Uterus (tissue), 4 donors: ENCODE measurements at places on chromosomes 6 and 20.

GRCh38 chr20:52102559-52102958 is 89.0 kb downstream of the ZFP64 start:
- no peak for DNase-seq

DNA sequence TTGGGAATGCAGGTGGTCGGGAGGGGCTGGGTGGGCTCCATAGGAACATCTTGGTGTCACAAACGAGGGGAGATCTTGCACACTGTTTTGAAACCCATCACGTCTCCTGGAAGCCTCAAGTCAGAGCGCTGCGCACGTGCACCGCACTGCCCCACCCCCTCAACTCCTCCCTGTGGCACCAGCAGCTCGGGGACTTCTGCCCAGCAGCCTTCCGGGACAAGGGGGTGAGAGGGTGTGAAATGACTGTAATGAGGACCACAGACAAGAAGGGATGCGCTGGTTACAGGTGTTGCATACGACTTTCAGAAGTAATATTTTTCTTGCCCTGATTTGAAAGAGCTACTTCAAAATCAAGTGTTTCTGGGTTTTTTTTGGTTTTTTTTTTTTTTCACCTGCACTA is 60.3 kb downstream of the FOXC1 start:
- DNase-seq = no peak

DNA sequence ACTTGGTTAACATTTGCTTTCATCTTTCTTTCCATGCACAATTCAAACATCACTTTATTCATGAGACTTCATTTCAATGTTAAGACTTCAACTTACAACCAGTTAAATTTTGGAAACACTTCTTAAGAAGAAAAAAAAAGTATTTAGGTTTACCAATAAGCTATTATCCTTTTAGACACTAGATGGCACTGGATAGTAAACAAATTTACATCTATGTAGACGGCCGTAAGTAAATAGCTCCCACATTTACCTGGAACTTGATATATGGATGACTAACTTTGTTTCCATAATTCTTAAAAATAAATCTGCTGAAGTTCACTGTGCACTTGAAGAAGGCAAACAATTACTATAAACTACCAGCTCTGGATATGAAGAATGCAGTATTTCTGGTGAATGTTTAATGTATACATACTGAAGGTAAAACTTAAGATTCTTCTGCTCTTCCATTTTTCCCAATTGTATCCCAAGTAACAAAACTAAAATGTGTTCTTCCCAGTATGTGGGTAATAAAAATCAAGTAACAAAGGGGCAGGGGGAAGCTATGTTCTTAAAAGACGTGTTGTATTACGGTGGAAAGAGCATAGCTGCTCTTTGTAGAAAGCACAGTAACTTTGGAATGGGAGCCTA is 130.6 kb upstream of the C6orf118 start:
- no peak for DNase-seq

DNA sequence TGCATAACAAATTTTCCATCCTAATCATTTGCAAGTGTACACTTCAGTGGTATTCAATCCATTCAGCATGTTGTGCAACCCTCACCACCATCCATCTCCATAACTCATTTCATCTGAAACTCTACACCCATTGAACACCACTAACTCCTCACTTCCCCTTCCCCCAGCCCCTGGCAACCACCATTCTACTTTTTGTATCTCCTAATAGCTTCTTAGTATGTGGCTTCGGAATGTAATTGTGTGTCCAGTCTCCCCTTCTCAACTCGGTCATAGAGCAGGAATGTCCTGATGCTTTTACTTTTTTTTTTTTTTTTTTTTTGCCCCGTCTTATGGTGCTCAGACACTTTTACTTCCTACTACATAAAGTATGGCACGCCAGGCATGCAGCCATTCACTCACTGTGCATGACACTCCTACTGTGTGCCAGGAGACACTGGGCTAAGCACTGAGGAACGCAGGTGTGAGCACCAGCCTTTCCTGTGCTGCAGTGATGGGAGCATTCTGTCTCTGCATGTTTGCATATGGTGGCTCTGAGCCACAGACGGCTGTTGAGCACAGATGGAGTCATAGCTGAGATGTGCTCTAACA is 15.3 kb downstream of the HCK start:
- DNase-seq = no peak

DNA sequence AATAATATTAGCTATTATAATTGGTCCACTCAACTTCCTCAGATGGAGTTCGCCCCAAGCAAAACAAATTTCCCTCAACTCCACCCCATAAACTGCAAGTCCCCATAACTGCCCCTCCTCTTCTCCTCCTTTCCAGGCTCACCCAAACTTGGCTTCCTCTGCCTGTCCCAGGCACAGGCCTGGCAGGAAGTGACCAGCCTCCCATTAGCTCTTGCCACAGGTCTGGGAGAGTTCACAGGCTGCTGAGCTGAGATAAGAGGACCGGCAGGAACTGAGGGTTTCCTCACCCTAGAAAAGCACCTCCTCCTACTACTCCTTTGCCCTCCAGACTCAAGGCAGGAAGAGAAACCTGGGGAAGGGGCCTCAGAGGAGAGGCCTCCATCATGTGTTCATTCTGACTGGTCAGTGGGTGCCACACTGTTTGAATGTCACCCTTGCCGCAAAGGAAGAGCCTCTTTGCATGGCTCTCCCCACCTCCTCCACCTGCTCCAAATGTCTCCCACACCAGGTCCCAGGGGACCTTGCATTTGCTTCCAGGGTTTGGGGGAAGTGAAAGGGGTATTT is 24.5 kb upstream of the SMIM29 start:
- DNase-seq = peak; percentile 61

DNA sequence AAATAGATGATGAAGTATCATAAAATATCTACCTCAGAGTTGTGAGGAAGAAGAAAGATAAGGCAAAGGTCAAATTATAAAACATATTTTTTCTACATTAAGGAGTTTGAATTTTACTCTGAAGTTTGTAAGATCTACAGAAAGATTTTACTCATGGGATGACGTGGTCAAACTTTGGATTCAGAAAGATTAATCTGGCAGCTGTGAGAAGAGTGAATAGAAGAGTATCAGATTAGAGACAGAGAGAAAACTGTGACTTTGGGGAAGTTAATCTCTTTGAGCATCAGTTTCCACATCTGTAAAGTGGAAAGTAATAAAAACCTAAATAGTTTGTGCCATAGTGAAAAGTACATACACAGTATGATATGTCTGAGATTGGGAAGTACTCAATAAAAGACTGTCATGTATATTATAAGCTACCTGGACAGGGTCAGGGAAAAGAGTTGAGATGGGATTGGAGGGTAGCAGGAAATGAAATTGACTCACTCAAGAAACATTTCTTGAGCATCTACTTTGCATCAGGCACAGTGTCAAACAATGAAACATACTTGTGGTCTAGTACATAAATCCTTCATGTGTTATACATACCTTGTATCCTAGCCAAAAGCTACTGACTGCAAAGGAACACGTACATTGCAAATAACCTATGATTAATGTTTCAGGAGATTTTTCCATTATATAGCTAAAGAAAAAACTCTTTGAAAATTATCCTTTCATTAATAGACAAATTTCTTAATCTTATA is 222.1 kb downstream of the TMEM200A start:
- DNase-seq = no peak

DNA sequence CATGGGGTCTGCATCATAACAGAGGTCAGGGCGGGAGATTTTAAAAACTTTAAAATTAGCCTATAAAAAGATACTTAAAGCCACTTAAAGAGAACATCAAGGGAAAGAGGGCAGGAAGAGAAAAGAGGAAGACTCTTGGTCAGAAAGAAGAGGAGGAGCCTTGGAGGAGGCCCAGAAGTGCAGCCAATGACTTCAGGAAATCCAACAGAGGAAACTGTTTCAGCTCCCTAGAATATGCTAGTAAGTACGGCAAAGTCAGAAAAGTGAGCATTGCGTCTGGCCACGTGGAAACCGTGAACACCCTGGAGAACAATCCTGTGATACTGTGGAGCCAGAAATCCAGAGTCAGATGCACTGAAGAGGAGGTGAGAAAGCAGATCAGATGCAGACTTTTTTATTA is 22.5 kb upstream of the NHSL1 start:
- no peak for DNase-seq

- DNase-seq = no peak
Measured at GRCh38 chr20:47487175-47487917, 14.3 kb upstream of the NCOA3 start.

DNA sequence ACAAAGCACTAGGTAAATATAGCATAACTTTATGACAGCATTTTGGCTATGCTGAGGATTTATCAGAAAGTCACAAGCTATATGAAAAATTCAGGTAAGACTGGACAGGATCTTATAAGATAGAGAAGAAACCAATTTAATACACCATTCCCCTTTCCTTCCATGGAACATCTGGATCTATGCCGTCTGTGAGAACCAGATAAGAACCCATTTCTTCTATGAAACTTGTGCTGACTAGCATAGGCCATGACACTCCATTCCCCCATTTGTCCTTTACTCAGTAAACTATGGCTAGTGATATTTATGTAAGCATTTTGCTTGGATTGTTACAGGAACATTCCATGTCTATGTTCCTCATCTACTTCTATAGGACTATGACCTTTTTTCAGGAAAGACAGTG is 437.7 kb downstream of the ADGRB3 start:
- no peak for DNase-seq

GRCh38 chr6:37256692-37257319 is 766 bp upstream of the TBC1D22B start:
- no peak for DNase-seq

- DNase-seq = no peak
Measured at GRCh38 chr20:20440481-20440880, 72.6 kb downstream of the INSM1 start.

DNA sequence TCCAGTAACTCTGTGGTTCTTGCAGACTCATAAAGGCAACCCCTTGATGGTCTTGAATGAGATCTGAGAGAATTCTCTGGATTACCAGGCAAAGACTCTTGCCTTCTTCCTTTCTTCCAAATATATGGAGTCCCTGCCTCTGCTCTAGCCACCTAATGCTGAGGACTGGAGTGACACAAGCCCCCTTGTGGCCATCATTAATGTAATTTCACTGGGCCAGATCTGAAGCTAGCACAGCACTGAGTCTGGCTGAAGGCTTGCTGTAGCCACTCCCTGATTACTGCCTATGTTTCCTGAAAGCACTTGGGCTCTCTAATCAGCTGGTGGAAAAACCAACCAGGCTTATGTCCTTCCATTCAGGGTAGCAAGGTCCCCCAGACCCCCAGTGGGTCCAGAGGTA is 559.3 kb upstream of the IRAK1BP1 start:
- DNase-seq = no peak

DNA sequence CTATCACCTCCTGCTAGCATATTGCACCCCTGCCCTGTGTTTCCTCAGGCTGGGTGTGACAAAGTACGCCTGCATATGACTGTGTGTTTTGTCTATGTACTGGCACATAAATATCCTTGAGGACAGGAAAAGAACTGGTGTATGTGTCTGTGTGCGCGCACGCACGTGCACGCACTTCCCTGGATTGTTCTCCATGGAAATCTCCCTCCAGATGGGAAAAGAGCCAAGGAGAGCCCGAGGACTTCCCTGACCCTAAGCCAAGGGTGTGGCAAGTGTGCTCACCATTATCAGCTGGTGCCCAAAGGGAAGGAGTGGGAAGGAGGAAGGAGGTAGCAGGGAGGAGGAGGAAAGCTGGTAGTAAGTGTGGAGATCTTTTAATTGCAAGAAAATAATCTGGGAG is 117.6 kb downstream of the HIVEP2 start:
- no peak for DNase-seq

DNA sequence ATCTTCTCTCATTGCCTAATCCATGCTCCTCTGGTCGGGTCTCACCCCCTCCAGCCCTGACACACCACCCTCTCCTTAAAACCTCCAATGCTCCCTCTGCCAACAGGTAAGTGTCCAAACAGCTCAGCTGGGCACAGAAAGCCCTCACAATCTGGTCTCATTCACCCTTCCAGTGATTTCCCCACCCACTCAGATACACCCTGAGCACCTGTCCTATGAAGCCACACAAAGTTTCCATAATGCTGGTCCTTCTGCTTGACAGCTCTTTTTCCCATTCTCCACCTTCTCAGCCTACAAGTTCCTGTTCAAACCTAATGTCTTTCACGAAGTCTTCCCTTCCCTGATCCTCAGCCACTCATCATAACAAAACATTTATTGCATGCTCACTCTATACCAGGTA is 70.1 kb upstream of the MRPS10 start:
- DNase-seq = no peak
